Dermis lymphatic vessel endothelial cell (primary cell): ENCODE measurements at places on chromosomes 4 and X. TPM values are rescaled to one million over a fixed set of nuclear protein-coding genes. Genes with fewer than 3 reads are reported as not detected.

Gene AIMP1
- 12.8 and 16.7 TPM in 2 replicates for total RNA-seq

Gene NOX1
- not detected in 2 replicates for total RNA-seq

Gene HSFX1
- total RNA-seq, result 0.43 and 0.69 TPM in 2 replicates

Gene PCYT1B
- not detected in 2 replicates for total RNA-seq

Gene UGT2B10
- total RNA-seq, result not detected in 2 replicates

Gene SLC10A4
- total RNA-seq, result 0.09 and 0.11 TPM in 2 replicates

Gene STX18
- 14.1 and 17.8 TPM in 2 replicates for total RNA-seq

Gene PCSK1N
- 0.09 and 0.11 TPM in 2 replicates for total RNA-seq

Gene EGFL6
- not detected in 2 replicates for total RNA-seq

Gene GPR50
- not detected in 2 replicates for total RNA-seq

Gene PLAC1
- not detected in 2 replicates for total RNA-seq

Gene CDKN2AIP
- 15.3 and 20.2 TPM in 2 replicates for total RNA-seq

Gene PABPC1L2A
- not detected in 2 replicates for total RNA-seq

Gene SYP
- total RNA-seq, result 0.17 and 0.22 TPM in 2 replicates

Gene FHIP1A
- 0.65 and 1.1 TPM in 2 replicates for total RNA-seq

Gene FAM47A
- total RNA-seq, result not detected in 2 replicates

Gene GPR101
- not detected in 2 replicates for total RNA-seq

Gene CT55
- not detected in 2 replicates for total RNA-seq

Gene CYP4V2
- 4.9 and 5.1 TPM in 2 replicates for total RNA-seq
